ENCODE measurements at places on chromosomes 3 and 15.

DNA sequence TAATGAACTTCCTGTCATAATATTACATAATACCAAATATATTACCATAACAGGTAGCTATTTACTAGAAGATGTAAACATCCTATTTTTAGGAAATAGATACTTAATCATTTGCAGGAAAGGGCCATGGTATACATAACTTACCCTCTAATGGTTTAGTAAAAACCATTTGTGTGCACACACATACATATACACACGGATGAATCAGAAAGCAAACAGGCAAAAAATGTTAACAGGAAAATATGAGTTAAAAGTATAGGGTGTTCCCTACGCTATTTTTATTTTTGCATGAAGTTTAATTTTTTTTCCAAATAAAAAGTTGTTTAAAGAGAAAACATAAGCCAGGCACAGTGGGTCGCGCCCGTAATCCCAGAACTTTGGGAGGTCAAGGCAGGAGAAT, 34.6 kb downstream of the FAM174B start:
- DNase-seq = no peak
- H3K4me1 ChIP-seq = no peaks in the 10 kb centered on the region
- H3K36me3 ChIP-seq = no peaks in the 10 kb centered on the region
- H3K4me3 ChIP-seq = no peak overlapping the region
- no peaks in the 10 kb centered on the region for H3K27me3 ChIP-seq
- H3K27ac ChIP-seq = no peak overlapping the region

GRCh38 chr3:77207753-77208152, 167.9 kb downstream of the ROBO2 start:
- H3K4me1 ChIP-seq = peaks cover 2% of the 10 kb centered on the region
- H3K4me3 ChIP-seq = no peak overlapping the region
- no peak overlapping the region for H3K27ac ChIP-seq
- no peak for DNase-seq
- no peaks in the 10 kb centered on the region for H3K36me3 ChIP-seq

- H3K27ac ChIP-seq = no peak overlapping the region
- no peaks in the 10 kb centered on the region for H3K27me3 ChIP-seq
- H3K36me3 ChIP-seq = no peaks in the 10 kb centered on the region
- peaks cover 4% of the 10 kb centered on the region for H3K4me1 ChIP-seq
- no peak for DNase-seq
- H3K4me3 ChIP-seq = no peak overlapping the region
These were observed 74.7 kb downstream of the CRYBG3 start for GRCh38 chr3:97896547-97896946.

- no peaks in the 10 kb centered on the region for H3K4me1 ChIP-seq
- H3K36me3 ChIP-seq = no peaks in the 10 kb centered on the region
- H3K4me3 ChIP-seq = no peak overlapping the region
- no peaks in the 10 kb centered on the region for H3K27me3 ChIP-seq
- no peak for DNase-seq
These were observed 262.5 kb downstream of the SOX2 start for GRCh38 chr3:181974198-181974597.

DNA sequence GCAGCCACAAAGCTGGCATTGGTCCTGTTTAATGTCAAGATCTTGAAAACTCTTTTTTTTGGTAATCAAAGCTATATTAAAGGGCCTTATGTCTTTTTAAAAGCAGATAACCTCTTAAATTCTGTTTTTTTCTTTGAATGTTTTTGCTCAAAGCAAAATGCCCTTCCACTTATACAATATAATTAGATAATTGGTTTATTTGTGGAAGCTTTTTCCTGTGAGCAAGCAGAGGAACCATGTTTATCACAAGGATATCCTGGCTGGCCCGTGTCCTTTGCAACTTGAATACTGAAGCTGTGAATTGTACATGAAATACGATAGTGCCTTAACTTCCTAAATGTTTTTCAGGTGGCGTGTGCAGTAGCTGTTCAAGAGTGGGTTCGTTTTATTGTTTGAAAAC, 2.6 kb downstream of the ST3GAL6 start:
- no peaks in the 10 kb centered on the region for H3K36me3 ChIP-seq
- no peak overlapping the region for H3K4me3 ChIP-seq
- H3K27me3 ChIP-seq = peaks cover 22% of the 10 kb centered on the region
- DNase-seq = no peak
- H3K27ac ChIP-seq = no peak overlapping the region

GRCh38 chr3:45932112-45932511, 11.2 kb upstream of the CXCR6 start:
- H3K4me3 ChIP-seq = no peak overlapping the region
- no peaks in the 10 kb centered on the region for H3K27me3 ChIP-seq
- peaks cover 96% of the 10 kb centered on the region for H3K36me3 ChIP-seq
- no peak overlapping the region for H3K27ac ChIP-seq
- no peak for DNase-seq
